SJSA1 (cell line): ENCODE measurements at places on chromosomes 2 and 18. TPM values are rescaled to one million over a fixed set of nuclear protein-coding genes. Genes with fewer than 3 reads are reported as not detected.

DNA sequence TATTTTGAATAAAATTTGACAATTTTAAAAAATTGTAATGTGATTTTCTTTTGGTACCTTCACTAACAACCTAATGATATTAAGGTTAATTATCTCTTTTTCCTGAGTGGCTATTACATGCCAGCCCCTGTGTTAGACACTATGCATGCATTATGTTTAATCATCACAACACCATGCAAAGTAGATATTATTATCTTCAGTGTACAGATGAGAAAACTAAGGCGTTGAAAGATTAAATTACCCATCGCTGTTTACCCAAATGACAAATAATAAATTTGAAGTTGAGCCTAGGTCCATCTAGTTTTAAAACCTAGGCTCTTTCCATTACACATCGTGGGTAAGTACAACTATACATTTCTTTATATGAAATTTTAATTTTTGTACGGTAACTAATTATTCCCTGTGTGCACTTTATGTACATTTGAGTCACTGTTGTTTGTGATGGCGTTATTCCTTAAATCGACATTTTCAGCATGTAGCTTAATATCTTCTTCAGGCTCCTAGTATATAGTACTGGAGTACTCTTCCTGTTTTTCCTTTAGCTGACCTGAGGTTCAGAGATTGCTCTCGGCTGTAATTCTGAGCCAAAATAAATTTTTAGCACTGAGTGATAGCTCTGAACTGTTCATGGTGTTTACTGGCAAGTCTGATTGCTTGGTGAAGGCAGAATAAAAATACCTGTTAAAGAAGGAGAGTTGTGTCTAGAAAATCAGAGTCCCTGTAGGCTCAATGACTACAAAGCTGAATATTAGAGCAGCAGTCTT lies 13.9 kb upstream of the MBD2 start:
- no peaks in the 10 kb centered on the region for H3K4me1 ChIP-seq
- H3K36me3 ChIP-seq, result no peaks in the 10 kb centered on the region
- no peak overlapping the region for H3K27ac ChIP-seq
- H3K4me3 ChIP-seq, result no peak overlapping the region
- H3K27me3 ChIP-seq, result 0 out of 2 replicates have a peak, but pooled peaks cover 4% of the 10 kb centered on the region

- H3K4me1 ChIP-seq, result peaks cover 5% of the 10 kb centered on the region
- no peak overlapping the region for H3K4me3 ChIP-seq
- H3K27ac ChIP-seq, result no peak overlapping the region
- DNase-seq, result no peak
These were observed 116.0 kb downstream of the MTX2 start for GRCh38 chr2:176385219-176385759.

- H3K36me3 ChIP-seq, result peaks cover 26% of the 10 kb centered on the region
- no peaks in the 10 kb centered on the region for H3K27me3 ChIP-seq
- peaks cover 24% of the 10 kb centered on the region for H3K4me1 ChIP-seq
- no peak for DNase-seq
- H3K4me3 ChIP-seq, result no peak overlapping the region
These were observed 44.1 kb downstream of the RALBP1 start for GRCh38 chr18:9519399-9519798.

Gene PKP4
- 56.1 and 61.0 TPM in 2 replicates for total RNA-seq

DNA sequence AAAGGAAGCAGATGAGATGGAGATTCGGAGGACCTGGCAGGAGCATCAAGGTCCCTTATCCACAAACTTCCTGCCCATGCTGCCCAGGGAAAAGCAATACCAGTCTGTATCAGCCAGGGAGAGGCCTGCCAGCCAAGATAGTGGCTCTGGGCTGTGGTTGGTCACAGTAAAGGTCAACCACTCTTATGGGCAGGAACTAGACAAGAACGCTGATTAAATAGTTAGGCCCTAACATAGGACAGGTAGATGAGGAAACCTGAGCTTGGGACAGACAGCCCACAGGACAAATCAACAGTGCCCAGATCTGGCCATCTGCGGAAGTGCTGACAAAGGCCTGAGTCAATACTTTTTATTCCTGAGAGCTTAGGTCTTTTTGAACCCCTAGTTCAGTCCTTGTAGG lies 10.7 kb downstream of the PSTPIP2 start:
- H3K4me1 ChIP-seq, result no peaks in the 10 kb centered on the region
- H3K36me3 ChIP-seq, result no peaks in the 10 kb centered on the region
- no peak for DNase-seq
- no peaks in the 10 kb centered on the region for H3K27me3 ChIP-seq

- H3K27me3 ChIP-seq, result no peaks in the 10 kb centered on the region
- H3K36me3 ChIP-seq, result no peaks in the 10 kb centered on the region
- H3K4me3 ChIP-seq, result no peak overlapping the region
- DNase-seq, result no peak
These were observed 1374.5 kb upstream of the NXPH2 start for GRCh38 chr2:140154706-140155105.

Gene SLC4A5
- 0.08 TPM in 1 of 2 replicates, not detected in the other for total RNA-seq

Gene CYP1B1
- total RNA-seq, result 5.6 and 9.8 TPM in 2 replicates

Gene MC5R
- not detected in 2 replicates for total RNA-seq

Gene ATP6V1C2
- total RNA-seq, result 0.13 TPM in 1 of 2 replicates, not detected in the other

DNA sequence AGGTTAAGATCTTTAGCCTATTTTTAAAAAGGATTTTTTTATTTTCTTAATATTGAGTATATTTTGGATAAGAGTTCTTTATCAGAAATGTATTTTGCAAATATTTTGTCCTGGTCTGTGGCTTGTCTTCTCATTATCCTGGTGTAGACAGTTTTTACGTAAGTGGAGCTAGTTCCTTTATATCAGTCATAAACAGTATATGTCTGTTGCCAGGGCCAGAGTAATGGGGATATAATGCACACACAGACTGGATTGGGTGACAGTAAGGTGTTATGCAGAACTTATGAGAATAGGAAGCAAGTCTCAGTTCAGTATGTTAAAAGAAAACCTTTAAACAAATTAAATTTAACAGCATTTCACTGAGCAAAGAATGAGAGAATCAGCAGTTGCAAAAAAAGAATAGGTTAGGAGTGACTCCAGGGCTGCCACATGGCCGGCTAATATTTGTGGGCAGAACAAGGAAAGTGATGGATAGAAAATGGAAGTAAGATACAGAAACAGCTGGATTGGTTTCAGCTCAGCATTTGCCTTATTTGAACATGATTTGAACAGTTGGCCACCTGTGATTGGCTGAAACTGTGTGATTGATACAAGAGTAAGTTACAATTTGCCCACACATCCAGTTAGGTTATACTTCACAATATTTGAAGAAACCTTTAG lies 61.1 kb upstream of the ZNG1B start:
- no peak overlapping the region for H3K27ac ChIP-seq
- DNase-seq, result no peak
- no peak overlapping the region for H3K4me3 ChIP-seq
- no peaks in the 10 kb centered on the region for H3K36me3 ChIP-seq
- H3K4me1 ChIP-seq, result no peaks in the 10 kb centered on the region
- H3K27me3 ChIP-seq, result no peaks in the 10 kb centered on the region

Gene MC2R
- not detected in 2 replicates for total RNA-seq

Gene MYO1B
- 87.6 and 106 TPM in 2 replicates for total RNA-seq

- no peak for DNase-seq
- no peaks in the 10 kb centered on the region for H3K36me3 ChIP-seq
- no peaks in the 10 kb centered on the region for H3K27me3 ChIP-seq
- H3K4me3 ChIP-seq, result no peak overlapping the region
- peaks cover 5% of the 10 kb centered on the region; the same call in 1 of the 2 replicates for H3K4me1 ChIP-seq
These were observed 245.3 kb downstream of the STK39 start for GRCh38 chr2:168002021-168002553.

Gene PTPN2
- 52.2 and 52.7 TPM in 2 replicates for total RNA-seq

DNA sequence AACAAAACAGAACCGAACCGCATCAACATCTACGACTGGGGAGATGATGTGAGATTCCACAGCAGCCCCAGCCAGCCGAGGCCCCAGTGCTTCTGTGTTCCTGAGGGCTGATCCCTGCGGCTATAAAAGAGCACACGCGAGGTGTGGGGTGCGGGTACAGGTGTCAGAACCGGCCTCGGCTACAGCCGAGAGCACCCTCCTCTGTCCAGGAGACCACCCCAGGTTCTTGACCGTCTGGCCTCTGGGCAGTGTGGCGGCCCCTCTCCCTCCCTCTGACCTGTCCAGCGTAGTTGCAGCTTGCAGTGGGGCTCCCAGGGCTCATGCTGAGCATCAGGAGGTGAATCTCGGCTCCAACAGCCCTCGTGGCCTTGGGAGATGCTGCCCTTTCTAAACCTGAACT lies 23.7 kb downstream of the RTP5 start:
- no peak overlapping the region for H3K4me3 ChIP-seq
- no peak overlapping the region for H3K27ac ChIP-seq
- DNase-seq, result no peak
- H3K27me3 ChIP-seq, result no peaks in the 10 kb centered on the region
- H3K36me3 ChIP-seq, result no peaks in the 10 kb centered on the region

- H3K36me3 ChIP-seq, result no peaks in the 10 kb centered on the region
- H3K4me3 ChIP-seq, result no peak overlapping the region
- DNase-seq, result no peak
- H3K27ac ChIP-seq, result no peak overlapping the region
These were observed 13.5 kb downstream of the GPR39 start for GRCh38 chr2:132429941-132430573.

GRCh38 chr2:102366406-102367112 lies 11.0 kb downstream of the IL18R1 start:
- peaks cover 5% of the 10 kb centered on the region; the same call in 1 of the 2 replicates for H3K27me3 ChIP-seq
- H3K4me1 ChIP-seq, result no peaks in the 10 kb centered on the region
- H3K4me3 ChIP-seq, result no peak overlapping the region
- DNase-seq, result no peak

DNA sequence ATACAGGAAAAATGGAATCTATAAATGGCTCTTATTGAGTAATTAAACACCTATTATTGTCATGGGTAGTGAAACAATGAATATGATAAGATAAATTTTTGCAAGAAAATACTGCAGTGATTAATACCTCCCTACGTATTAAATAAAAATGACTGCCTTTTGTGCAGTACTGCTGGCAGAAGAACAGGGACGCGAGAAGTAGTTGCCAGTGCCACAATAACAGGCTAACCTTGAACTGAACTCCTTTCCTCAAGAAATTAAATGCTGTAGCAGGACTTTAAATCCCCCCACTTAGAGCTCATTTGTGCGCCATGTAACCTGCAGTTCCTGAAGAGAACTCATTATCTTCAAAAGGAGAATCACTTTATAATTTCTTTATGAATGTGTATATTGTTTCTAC lies 24.6 kb downstream of the FIGN start:
- H3K27me3 ChIP-seq, result no peaks in the 10 kb centered on the region
- H3K4me3 ChIP-seq, result no peak overlapping the region
- H3K36me3 ChIP-seq, result no peaks in the 10 kb centered on the region
- DNase-seq, result no peak
- H3K27ac ChIP-seq, result no peak overlapping the region

- no peak overlapping the region for H3K27ac ChIP-seq
- no peaks in the 10 kb centered on the region for H3K4me1 ChIP-seq
- H3K4me3 ChIP-seq, result no peak overlapping the region
- no peak for DNase-seq
- no peaks in the 10 kb centered on the region for H3K36me3 ChIP-seq
- no peaks in the 10 kb centered on the region for H3K27me3 ChIP-seq
These were observed 158.6 kb downstream of the ZNF804A start for GRCh38 chr2:184756885-184757284.

DNA sequence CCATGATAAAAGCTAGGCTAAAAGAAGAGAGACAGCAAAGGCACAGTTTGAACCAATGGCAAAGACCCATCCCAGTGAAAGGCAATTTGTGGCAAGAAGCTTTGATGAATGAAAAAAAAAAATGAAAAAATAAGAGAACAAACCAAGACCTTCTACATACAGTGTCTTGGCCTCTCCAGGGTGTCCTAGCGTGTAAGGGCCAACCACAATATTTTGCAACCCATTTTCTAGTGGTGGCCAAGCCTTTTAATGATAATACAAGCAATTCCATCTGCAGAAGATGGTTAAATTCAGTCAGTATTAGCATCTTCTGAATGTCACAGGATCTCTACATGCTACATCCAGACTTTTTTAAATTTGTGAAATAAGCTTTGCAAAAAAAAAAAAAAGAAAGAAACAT lies 270.4 kb downstream of the LRATD1 start:
- no peak overlapping the region for H3K4me3 ChIP-seq
- no peaks in the 10 kb centered on the region for H3K27me3 ChIP-seq
- H3K4me1 ChIP-seq, result no peaks in the 10 kb centered on the region
- DNase-seq, result no peak
- H3K36me3 ChIP-seq, result no peaks in the 10 kb centered on the region

DNA sequence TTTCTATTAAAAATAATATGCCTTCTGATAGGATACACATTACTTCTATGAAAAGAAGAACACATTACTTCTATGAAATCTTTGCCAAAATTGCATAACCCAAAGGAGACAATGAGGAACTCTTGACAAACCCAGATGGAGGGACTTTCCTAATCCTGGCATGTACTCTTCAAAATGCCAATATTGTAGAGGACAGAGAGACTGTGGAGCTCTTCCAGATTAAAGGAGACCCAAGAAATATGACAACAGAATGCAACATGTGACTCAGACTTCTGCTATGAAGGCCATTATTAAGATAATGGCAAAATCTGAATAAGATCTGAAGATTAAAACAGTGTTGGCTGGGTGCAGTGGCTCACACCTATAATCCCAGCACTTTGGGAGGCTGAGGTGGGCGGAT lies 22.2 kb downstream of the SOWAHC start:
- no peaks in the 10 kb centered on the region for H3K4me1 ChIP-seq
- no peaks in the 10 kb centered on the region for H3K36me3 ChIP-seq
- H3K27ac ChIP-seq, result no peak overlapping the region
- H3K4me3 ChIP-seq, result no peak overlapping the region
- H3K27me3 ChIP-seq, result no peaks in the 10 kb centered on the region

- DNase-seq, result peak; percentile 75
- no peak overlapping the region for H3K4me3 ChIP-seq
- peak overlapping the region; percentile 12; the same call in 1 of the 2 replicates for H3K27ac ChIP-seq
- H3K4me1 ChIP-seq, result peaks cover 57% of the 10 kb centered on the region
These were observed 91.8 kb downstream of the ACVR1 start for GRCh38 chr2:157784169-157784822.
